ENCODE measurements at places on chromosomes 6 and 20. TPM values are rescaled to one million over a fixed set of nuclear protein-coding genes. Genes with fewer than 3 reads are reported as not detected.

GRCh38 chr6:161481786-161482516 is 208.1 kb upstream of the AGPAT4 start:
- H3K4me1 ChIP-seq: no peaks in the 10 kb centered on the region
- no peak overlapping the region for H3K27ac ChIP-seq
- H3K27me3 ChIP-seq: no peaks in the 10 kb centered on the region

DNA sequence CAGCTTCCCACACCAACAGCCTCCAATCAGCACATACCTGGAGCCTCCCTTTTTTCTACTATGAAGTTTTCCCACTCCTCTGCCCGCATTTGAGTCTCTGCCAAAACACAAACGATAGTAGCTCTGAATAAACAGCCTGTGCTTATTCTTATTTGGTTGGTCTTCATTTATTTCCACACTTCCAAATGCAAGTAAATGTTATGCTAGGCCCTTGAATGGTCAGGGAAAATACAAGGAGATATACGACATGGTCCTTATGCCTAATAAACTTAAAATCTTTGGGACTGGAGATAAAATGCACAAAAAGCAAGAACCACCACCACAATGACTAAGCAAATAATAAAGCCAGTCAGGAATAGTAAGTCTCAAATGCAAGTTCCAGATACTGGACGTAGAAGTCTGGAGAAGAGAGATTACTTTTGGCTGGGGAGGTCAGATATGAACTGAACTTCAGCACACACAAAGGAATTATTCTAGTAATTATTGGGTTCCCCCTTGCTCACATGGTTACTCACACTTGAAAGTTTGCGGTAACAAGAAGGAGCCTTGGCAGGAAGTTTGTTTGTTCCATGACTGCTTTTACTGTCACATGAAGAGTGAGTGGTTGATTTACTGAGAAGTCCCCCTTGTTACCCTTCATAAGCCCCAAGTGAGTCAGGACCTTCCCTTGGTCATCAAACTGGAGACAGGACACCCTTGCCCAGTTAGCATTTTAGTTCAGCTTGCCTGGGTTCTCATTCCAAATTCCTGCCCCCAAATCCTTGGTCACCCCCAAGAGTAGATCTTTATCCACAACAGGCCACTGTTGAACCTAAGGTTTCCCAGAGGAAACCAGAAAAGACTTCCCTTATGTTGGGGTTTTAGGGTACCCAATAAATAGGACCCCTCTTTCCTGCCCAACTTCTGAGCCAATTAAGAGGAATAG is 511.2 kb upstream of the JARID2 start:
- H3K36me3 ChIP-seq: no peaks in the 10 kb centered on the region
- H3K27me3 ChIP-seq: no peaks in the 10 kb centered on the region
- no peak overlapping the region for H3K27ac ChIP-seq

Gene SLPI
- total RNA-seq: 7.4 TPM

Gene HLA-A
- total RNA-seq: 374 TPM

- no peak overlapping the region for H3K27ac ChIP-seq
- no peak overlapping the region for H3K4me3 ChIP-seq
- no peaks in the 10 kb centered on the region for H3K4me1 ChIP-seq
- no peak for DNase-seq
Observed at GRCh38 chr20:48738094-48738398, 89.8 kb downstream of the PREX1 start.

GRCh38 chr6:6619021-6619794 is 30.7 kb downstream of the LY86 start:
- no peak overlapping the region for H3K27ac ChIP-seq
- no peaks in the 10 kb centered on the region for H3K4me1 ChIP-seq
- DNase-seq: no peak
- H3K36me3 ChIP-seq: no peaks in the 10 kb centered on the region

- no peak overlapping the region for H3K4me3 ChIP-seq
- no peak for DNase-seq
- H3K27ac ChIP-seq: no peak overlapping the region
- H3K36me3 ChIP-seq: no peaks in the 10 kb centered on the region
Observed at GRCh38 chr6:57432157-57432556, 114.7 kb downstream of the PRIM2 start.

DNA sequence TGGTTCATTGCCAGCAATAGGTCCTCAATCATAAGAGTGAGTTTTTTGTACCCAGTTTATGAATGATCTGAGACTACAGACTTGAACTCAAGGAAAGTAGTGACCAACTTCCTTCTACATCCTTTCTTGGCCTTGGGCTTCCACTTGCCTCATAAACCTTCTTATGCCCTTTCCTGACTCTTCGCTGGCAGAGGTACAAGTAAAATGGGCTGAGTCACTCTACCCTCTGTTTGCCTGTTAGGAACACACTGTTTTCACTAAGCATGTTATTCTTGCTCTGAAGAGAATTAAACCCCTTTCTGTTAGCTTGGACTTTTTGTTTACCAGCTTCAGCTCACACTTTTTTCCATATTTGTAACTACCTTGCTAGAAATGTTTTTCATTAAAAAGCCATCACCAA is 74.4 kb downstream of the PKHD1 start:
- H3K4me3 ChIP-seq: no peak overlapping the region
- peaks cover 9% of the 10 kb centered on the region for H3K36me3 ChIP-seq
- no peaks in the 10 kb centered on the region for H3K27me3 ChIP-seq
- H3K4me1 ChIP-seq: no peaks in the 10 kb centered on the region
- no peak for DNase-seq

Gene SPATA2
- 4.4 TPM for total RNA-seq

GRCh38 chr6:163668061-163668426 is 253.5 kb downstream of the QKI start:
- no peaks in the 10 kb centered on the region for H3K27me3 ChIP-seq
- no peak for DNase-seq
- no peaks in the 10 kb centered on the region for H3K36me3 ChIP-seq
- H3K27ac ChIP-seq: no peak overlapping the region
- H3K4me1 ChIP-seq: no peaks in the 10 kb centered on the region
- H3K4me3 ChIP-seq: no peak overlapping the region

DNA sequence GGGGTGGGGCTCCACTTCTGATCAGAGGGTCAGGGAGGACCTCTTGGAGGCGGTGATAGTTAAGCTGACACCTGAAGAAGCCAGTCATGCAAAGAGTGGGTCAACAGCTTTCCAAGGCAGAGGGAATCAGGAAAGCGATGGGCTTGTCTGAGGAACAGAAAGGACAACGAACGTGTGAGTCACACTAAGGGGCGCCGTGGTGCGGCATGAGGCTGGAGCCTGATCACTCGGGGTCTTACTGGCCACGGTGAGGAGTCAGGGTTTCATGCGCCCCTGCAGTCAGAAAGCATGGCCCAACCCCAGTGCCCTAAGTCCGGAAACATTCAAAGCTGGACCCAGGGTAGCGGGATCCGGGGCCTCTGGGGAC is 50.6 kb upstream of the SLC32A1 start:
- H3K36me3 ChIP-seq: no peaks in the 10 kb centered on the region
- peak overlapping the region; percentile 22 for H3K4me3 ChIP-seq
- H3K27me3 ChIP-seq: peaks cover 5% of the 10 kb centered on the region
- DNase-seq: no peak

DNA sequence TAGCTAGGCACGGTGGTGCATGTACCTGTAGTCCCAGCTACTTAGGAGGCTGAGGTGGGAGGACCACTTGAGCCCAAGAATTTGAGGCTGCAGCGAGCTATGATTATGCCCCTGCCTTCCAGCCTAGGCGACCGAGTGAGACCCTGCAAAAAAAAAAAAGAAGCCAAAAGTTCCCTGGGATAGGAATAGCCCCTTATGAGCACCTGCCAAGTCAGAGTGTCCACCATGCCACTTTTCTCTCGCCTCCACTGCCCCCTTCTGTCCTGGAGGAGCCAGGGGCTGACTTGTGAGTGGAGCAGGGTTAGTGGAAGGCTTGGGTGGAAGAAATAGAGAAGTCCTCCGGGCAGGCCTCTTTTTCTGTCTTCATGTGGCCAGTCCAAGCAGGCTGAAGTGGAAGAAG is 12.1 kb upstream of the DDX27 start:
- no peaks in the 10 kb centered on the region for H3K27me3 ChIP-seq
- no peak for DNase-seq
- H3K4me1 ChIP-seq: peaks cover 8% of the 10 kb centered on the region
- H3K27ac ChIP-seq: no peak overlapping the region
- no peaks in the 10 kb centered on the region for H3K36me3 ChIP-seq
- no peak overlapping the region for H3K4me3 ChIP-seq

DNA sequence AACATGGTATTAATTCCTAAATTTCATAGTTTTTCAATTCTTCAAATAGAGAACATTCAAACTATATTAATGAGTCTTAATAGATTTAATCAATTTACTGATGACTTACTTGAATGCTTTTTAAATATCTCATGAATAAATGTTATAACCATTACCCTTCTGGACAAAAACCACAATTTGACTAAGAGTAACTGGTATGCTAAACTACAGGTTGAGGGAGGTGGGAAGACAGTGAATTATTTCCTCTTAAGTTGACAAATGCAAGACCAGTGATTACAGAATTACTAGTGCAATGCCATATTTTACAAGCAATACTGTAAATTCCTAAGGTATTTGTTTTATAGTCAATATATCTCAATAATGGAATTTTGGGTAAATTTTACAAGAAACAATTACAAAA is 65.1 kb downstream of the REV3L start:
- no peaks in the 10 kb centered on the region for H3K36me3 ChIP-seq
- no peak overlapping the region for H3K4me3 ChIP-seq
- H3K27me3 ChIP-seq: no peaks in the 10 kb centered on the region
- H3K27ac ChIP-seq: no peak overlapping the region
- H3K4me1 ChIP-seq: no peaks in the 10 kb centered on the region

- DNase-seq: no peak
- H3K4me1 ChIP-seq: no peaks in the 10 kb centered on the region
- H3K4me3 ChIP-seq: no peak overlapping the region
- H3K36me3 ChIP-seq: no peaks in the 10 kb centered on the region
- no peak overlapping the region for H3K27ac ChIP-seq
Observed at GRCh38 chr6:116349216-116349615, 21.5 kb upstream of the DSE start.

- H3K4me3 ChIP-seq: peak within 1 kb of the TSS; percentile 46
- no peaks in the 10 kb centered on the region for H3K27me3 ChIP-seq
- peak; percentile 88 for DNase-seq
- peak within 1 kb of the TSS; percentile 81 for H3K27ac ChIP-seq
- peaks cover 20% of the 10 kb centered on the region for H3K4me1 ChIP-seq
- peaks cover 7% of the 10 kb centered on the region for H3K36me3 ChIP-seq
Observed at GRCh38 chr20:63979557-63980316, at the start of gene SAMD10. SAMD10 (minus strand) TSS chr20:63979642; CDS start chr20:63979467, 175 bp downstream.

- no peak overlapping the region for H3K27ac ChIP-seq
- peak overlapping the region; percentile 22 for H3K4me3 ChIP-seq
- H3K36me3 ChIP-seq: no peaks in the 10 kb centered on the region
- DNase-seq: no peak
Observed at GRCh38 chr20:63178446-63178820, 37.5 kb downstream of the YTHDF1 start.

Gene ANGPT4
- total RNA-seq: not detected

DNA sequence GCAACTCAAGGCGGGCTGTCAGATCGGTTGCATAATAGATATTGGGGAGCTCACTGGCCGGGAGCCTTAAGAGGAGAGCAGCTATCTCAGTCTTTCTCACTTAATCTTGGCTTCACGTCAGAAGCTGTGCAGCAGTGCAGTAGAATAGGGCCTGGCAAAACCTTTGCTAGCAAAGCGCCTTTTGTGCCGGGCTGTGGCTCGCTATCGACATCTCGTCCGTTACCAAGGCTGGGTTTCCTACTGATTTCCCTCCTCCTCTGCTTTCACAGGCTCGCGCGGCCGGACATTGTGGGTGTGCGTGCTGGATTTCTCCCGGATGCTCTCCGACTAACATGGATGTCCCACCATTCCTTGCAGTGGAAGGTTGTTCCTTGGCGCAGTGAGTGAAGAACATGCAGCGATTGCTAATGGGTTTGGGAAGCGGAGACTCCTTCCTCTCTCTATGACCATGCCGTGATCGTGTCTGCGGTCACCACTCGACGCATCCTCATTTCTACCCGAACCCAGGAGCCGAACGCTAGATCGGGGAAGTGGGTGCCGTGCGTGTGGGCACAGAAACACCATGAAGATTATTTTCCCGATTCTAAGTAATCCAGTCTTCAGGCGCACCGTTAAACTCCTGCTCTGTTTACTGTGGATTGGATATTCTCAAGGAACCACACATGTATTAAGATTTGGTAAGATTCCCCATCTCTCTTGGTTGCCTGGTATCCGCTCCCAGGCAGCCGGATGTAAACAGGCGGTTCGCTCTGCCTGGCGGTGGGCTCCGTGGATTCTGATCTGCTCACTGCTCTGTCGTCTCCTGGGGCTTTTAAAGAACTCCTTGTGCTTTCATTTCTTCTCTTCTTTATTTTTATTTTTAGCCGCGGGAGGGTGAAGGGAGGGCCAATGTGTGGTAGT is 5.5 kb downstream of the GRIK2 start:
- no peaks in the 10 kb centered on the region for H3K4me1 ChIP-seq
- H3K36me3 ChIP-seq: no peaks in the 10 kb centered on the region
- H3K4me3 ChIP-seq: no peak overlapping the region
- H3K27ac ChIP-seq: no peak overlapping the region
- DNase-seq: no peak
- no peaks in the 10 kb centered on the region for H3K27me3 ChIP-seq

- no peak overlapping the region for H3K4me3 ChIP-seq
- H3K4me1 ChIP-seq: no peaks in the 10 kb centered on the region
- H3K27me3 ChIP-seq: no peaks in the 10 kb centered on the region
- no peak for DNase-seq
- no peaks in the 10 kb centered on the region for H3K36me3 ChIP-seq
Observed at GRCh38 chr6:129555206-129555832, 154.7 kb downstream of the ARHGAP18 start.

All from pancreas (tissue), 10 donors.